ENCODE measurements at places on chromosomes 4 and X.

DNA sequence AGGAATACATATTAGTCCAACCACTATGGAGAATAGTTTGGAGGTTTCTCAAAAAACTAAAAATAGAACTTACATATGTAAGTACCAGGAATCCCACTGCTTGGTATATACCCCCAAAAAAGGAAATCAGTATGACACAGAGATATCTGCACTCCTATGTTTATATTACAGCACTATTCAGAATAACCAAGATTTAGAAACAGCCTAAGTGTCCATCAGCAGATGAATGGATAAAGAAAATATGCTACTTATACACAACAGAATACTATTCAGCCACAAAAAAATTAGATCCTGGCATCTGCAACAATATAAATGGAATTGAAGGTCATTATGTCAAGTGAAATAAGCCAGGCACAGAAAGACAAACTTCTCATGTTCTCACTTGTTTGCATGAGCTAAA lies 27.5 kb upstream of the ABCG2 start:
- no peak for DNase-seq

DNA sequence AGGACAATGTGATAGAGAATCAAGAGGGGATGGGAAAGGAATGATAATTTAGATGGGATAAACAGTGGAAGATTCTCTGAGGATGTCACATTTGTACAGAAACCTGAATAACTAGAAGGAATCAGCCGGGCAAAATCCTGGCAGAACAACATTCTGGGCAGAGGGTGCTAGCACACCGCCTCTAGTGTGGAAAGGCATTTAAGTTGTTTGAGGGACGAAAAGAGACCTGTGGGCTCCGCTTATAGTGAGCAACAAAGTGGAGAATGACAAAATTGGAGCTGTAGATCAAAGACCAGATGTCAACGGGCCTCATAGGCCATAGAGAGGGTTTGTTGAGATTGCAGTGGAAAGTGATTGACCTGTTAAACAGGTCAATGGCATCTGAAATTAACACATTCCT lies 596.0 kb upstream of the SLIT2 start:
- DNase-seq, result no peak

DNA sequence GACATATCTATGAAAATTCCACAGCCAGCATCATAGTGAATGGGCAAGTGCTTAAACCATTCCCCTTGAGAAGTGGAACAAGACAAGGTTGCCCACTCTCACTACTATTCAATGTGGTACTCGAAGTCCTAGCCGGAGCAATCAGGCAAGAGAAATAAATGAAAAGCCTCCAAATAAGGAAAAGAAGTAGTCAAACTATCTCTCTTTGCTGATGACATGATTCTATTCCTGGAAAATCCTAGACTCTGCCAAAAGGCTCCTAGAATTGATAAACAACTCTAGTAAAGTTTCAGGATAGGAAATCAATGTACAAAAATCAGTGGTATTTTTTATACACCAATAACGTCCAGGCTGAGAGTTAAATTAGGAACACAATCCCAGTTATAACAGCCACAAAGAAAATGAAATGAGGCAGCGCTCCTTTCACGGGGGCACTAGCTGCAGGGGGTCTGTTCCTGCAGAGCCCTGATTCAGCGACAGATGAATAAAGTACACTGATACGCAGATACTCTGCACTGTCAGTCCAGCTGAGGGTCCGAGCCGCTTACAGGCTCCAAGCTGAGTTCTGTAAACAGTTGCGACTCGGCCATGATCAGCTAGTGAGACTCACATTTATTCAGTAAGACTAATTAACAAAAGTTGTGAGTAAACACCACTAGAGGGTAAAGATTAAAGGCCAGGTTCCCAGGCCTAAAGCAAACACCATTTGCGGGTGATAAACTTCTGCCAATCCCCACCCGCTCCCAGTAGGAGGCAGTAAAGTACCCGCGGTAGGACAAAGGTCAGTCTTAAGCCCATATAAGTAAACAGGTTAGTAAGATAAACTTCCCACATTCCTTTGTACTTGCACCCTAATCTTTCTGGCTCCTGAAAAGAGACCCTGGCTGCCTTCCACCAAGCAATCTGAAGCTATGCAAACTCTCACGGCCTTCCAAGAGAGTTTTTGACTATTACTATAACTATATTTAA lies 290.6 kb upstream of the GRID2 start:
- DNase-seq, result no peak

DNA sequence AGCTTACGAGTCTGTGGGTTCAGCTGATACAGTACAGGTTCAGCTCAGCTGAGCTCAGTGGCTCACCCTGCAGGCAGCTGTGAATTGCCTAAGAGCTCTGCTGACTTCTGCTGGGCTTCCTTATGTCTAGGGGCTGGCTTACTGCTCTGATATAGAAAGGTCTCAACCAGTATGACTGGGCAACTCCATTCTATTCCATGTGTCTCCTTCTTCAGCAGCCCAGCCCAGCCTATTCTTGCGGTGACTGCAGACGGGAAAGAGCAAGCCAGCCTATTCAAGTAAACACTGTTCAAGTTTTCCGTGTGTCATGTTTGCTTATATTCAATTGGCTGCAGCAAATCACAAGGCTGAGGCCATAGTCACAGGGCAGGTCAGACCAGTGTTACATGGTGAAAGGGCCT lies 615.4 kb upstream of the ZFP42 start:
- no peak for DNase-seq

DNA sequence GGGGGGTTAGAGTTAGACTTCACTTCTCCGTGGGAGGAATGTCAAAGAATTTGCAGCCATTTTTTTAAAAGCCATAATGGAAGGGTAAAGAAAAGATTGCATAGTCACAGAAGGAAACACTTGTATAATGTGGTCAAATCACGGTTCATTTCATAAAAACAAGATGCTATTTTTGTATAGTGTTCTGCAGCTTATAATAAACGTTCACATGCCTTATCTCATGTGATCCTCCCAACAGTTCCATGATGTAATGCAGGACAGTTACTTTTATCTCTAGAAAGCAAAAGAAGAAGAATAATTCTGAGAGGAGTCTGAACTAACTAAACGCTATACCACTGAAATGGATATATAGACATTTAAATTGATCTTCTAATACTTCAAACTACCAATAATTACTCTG lies 71.3 kb upstream of the CAMK2D start:
- DNase-seq, result no peak

- DNase-seq, result no peak
Observed at GRCh38 chr4:176868676-176869075, 76.0 kb upstream of the VEGFC start.

- DNase-seq, result no peak
Observed at GRCh38 chrX:105018865-105019264, 201.6 kb downstream of the TEX13A start.

DNA sequence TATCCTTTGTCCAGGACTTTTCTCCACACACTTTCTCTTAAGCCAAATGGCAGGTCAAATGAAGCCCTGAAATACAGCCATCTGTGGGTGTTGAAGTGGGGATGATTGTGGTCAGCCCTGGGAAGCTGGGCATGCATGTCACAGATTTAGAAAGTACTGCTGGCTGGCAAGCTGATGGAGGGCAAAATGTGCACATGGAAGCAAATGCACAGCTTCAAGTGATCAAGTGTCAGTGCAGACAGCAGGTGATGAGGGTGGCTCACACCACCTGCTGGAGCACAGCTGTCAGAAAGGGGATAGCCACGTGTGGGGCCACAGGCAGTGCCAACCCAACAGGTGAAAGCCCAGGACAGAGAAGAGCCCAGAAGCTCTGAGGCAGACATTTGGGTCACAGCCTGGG lies 40.3 kb upstream of the ATXN3L start:
- DNase-seq, result no peak

DNA sequence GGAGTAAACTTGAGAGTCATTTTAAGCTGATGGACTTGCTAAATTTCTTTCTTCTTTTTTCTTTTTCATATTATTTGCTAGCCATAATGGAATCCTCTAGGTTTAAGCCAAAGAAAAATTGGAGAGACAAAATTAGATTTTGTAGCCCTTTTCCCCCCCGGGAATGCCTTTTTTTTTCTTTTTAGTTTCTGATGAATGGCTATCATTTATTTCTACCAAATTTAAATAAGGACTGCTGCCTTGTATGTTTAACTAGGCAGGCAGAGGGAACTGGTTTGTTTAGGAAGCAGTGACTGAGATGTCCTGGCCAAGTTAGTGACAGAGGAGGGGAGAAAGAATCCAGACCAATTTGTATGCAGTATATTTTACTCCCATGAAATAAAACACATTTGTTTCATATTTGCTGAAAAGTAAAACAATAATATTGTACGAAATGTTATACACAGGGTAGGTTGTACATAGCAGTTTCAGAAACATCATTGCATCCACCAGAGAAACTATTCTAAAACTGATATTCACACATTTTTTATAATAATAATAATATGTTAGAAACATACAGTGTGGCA lies 5.7 kb downstream of the PITX2 start:
- DNase-seq, result no peak

- DNase-seq, result no peak
Observed at GRCh38 chrX:154526901-154527675, 11.1 kb upstream of the FAM3A start.

- DNase-seq, result no peak
Observed at GRCh38 chrX:142576615-142577014, 371.5 kb upstream of the MAGEC2 start.

GRCh38 chr4:126853715-126854114 lies 779.0 kb upstream of the INTU start:
- DNase-seq, result no peak

GRCh38 chrX:44155126-44155525 lies 181.9 kb upstream of the NDP start:
- no peak for DNase-seq

GRCh38 chr4:154741131-154741665 lies 2.6 kb upstream of the LRAT start:
- no peak for DNase-seq

GRCh38 chr4:139647184-139647583 lies 18.4 kb upstream of the MGST2 start:
- no peak for DNase-seq

DNA sequence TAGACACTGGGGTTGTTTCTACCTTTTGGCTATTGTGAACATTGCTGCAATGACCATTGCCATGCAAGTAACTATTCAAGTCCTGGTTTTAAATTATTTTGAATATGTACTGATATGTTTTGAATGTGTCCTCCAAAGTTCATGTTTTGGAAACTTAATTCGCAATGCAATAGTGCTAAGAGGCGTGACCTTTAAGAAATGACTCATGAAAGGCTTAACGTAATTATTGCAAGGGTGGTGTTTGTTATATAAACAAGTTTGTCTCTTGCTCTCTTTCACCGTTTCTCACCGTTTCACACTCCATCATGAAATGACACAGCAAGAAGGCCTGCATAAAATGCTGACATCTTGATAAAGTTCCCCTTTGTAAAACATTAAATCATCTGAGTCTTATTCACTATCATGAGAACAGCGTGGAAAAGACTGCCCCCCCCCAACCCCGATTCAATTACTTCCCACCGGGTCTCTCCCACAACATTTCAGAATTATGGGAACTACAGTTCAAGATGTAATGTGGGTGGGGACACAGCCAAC lies 506.9 kb upstream of the FAM47C start:
- no peak for DNase-seq

- DNase-seq, result no peak
Observed at GRCh38 chr4:4659871-4660651, 118.2 kb upstream of the STX18 start.

DNA sequence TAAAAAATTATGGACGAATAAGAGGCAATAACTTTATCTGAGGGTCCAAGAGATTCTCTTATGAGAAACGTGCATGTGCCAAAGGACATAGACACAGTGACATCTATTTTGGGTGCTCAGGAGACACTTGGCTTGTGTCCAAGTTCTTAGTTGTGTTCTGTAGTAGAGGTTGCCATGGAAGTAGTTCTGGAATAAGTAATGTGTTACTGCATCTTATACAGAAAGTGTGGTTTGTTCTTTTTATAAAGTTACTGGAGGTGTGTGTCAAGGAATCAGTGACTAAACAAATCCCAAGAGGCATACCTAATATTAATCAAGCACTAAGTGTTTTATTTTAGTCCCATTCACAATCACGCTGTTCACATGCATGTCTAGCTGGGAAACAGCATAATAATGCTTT lies 305.7 kb downstream of the ARHGAP24 start:
- no peak for DNase-seq

- no peak for DNase-seq
Observed at GRCh38 chr4:12016729-12017128, 588.0 kb upstream of the HS3ST1 start.

DNA sequence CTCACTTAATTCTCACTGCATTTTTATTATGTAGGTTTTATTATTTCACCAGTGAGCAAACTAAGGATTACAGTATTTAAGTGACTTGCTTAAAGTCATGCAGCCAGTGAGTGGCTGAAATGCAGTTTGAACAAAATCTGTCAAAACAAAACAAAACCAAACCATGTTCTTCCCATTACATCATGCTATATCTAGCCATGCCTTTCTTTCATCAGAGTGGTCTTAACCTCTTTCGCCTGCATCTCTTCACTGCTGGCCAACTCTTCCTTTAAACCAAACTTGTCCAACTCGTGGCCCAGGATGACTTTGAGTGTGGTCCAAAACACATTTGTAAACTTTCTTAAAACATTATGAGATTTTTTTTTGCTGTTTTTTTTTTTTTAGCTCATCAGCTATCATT lies 223.2 kb downstream of the PCDH7 start:
- no peak for DNase-seq

DNA sequence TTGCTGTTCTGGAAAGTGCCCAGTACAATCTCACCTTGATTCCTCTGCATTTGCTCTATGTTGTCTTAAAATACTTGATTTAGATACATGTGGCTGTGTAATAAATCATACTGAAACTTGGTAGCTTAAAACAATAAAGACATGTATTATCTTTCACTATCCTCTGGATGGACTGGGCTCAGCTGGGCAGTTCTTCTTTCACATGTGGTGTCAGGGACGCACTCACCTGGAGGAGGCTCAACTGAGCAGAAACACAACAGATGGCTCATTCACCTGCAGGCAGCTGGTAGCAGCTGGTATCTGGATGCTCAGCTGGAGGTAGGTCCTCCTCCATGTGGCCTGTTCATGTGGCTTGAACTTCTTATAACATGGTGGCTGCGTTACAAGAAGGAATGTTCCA lies 563.8 kb upstream of the FRG1 start:
- DNase-seq, result no peak

- DNase-seq, result no peak
Observed at GRCh38 chrX:30607155-30607554, 29.6 kb upstream of the TASL start.

DNA sequence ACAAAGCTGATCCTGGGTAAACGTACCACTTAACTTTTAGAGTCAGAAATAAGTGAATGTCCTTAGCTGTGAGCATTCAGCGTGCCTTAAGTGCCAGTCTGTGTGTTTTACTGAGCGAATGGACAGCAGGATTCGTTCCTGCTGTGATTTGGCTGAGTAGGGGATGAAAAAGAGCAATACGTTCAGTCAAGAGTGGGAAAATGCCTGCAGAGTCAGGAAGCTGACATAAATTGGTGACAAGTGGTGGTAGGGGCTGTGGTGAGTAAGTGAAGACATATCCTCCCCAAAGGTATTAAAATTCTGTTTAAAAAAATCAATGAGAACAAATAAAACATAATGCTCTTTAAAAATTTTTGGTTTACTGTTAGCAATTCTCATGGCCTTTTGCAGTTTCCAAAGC lies 56.6 kb upstream of the TNIP3 start:
- no peak for DNase-seq

Data from stimulated activated CD8-positive, alpha-beta memory T cell treated with anti-CD3 and anti-CD28 coated beads, Interleukin-4, amount 100 ng/mL, for 1 hour (primary cell).